ENCODE measurements at places on chromosomes 7 and 10. TPM values are rescaled to one million over a fixed set of nuclear protein-coding genes. Genes with fewer than 3 reads are reported as not detected.
A peak's percentile ranks its signal among the peaks of the same experiment; 100 is the strongest.

NPTX2 gene
- total RNA-seq: 38.4 TPM

- peak overlapping the region; percentile 59 for H3K27ac ChIP-seq
- no peak for DNase-seq
- no peaks in the 10 kb centered on the region for H3K4me1 ChIP-seq
- no peaks in the 10 kb centered on the region for H3K27me3 ChIP-seq
Measured at GRCh38 chr10:7085913-7086589, 324.8 kb downstream of the SFMBT2 start.

EPO gene
- total RNA-seq: not detected

- no peak for DNase-seq
- H3K4me1 ChIP-seq: peaks cover 10% of the 10 kb centered on the region
- H3K27me3 ChIP-seq: no peaks in the 10 kb centered on the region
- no peaks in the 10 kb centered on the region for H3K36me3 ChIP-seq
- no peak overlapping the region for H3K27ac ChIP-seq
Measured at GRCh38 chr7:45927721-45928120, 6.6 kb upstream of the IGFBP3 start.

DNA sequence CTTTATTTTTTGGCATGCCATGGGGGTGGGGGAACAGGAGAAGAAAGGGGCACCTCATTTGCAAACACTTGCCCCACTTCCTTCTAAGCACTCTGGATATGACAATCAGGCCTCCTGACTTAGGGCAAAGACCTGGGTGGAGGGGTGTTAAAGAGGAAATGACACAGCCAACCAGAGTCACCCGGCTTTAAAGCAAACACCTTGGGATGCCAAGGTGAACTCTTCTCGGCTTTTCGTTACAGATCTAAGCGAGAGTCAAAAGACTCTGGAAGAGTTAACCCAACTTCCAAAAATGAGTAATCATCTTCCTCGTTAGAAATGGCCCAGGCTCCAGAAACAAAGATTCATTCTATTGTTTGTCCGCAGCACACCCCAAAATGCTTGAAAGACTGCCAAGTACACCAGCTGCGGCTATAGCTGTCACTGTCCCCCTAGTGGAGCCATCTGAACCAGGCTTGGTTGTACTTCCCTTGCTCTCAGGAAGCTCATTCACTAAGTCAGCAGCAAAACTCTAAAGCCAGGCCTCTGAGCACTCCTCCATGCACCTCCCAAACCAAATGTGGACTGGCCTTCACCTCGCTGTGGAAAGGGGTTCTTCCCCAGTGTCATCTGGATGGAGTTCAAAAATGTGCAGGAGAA is 24.8 kb downstream of the FAM53B start:
- peak; percentile 87 for DNase-seq
- H3K27ac ChIP-seq: peak overlapping the region; percentile 75
- H3K36me3 ChIP-seq: peaks cover 7% of the 10 kb centered on the region
- H3K4me3 ChIP-seq: peak overlapping the region; percentile 12

UPK3B gene
- 3.2 TPM for total RNA-seq

DNA sequence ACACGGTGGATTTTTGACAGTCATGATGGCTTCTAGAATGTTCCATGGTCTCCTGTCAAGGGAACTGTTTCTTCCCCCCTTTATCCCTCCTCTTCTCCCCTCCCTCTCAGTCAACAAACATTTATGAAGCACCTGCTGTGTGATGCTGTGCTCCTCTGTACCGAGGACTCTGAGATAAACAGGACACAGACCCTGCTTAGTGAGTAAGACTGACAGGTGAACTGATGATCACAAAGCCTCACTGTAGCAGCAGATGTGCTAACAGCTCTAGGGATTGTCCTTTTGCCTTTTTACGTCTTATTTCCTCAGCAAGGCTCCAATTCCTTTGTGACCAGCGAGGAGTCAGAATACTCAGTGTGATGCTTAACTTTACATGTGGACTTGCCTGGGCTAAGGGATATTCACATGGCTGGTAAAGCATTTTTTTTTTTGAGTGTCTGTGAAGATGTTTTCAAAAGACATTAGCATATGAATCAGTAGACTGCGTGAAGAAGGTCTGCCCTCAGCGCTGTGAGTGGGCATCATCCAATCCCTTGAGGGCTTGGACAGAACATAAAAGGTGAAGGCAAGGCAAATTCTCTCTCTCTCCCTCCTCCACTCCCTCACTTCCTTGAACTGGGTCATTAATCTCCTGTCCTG is 170.1 kb downstream of the ADRA2A start:
- H3K4me1 ChIP-seq: no peaks in the 10 kb centered on the region
- H3K4me3 ChIP-seq: no peak overlapping the region
- H3K36me3 ChIP-seq: no peaks in the 10 kb centered on the region

MCM10 gene
- total RNA-seq: 5.3 TPM

FOXI2 gene
- 1.2 TPM for total RNA-seq

DGKB gene
- total RNA-seq: not detected

DNA sequence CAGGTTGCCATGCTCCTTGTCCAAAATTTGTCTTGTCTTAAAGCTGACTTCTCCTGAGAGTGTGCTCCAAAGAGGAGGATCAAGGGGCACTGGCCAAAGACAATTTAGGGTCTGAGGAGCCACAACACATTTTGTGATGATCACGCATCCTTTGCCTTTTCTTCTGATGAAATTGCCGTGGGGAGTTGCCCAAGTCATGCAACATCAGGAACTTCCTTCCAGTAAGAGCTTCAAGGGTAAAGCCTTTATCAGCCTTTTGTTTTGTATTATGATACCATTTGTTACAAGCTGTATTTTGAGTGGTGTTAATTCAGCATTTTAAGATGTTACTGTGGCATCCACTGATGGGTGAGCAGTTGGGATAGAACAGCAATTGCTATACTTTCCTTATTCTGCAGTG is 131.2 kb upstream of the MKI67 start:
- H3K27ac ChIP-seq: no peak overlapping the region
- H3K36me3 ChIP-seq: no peaks in the 10 kb centered on the region
- DNase-seq: no peak

DNA sequence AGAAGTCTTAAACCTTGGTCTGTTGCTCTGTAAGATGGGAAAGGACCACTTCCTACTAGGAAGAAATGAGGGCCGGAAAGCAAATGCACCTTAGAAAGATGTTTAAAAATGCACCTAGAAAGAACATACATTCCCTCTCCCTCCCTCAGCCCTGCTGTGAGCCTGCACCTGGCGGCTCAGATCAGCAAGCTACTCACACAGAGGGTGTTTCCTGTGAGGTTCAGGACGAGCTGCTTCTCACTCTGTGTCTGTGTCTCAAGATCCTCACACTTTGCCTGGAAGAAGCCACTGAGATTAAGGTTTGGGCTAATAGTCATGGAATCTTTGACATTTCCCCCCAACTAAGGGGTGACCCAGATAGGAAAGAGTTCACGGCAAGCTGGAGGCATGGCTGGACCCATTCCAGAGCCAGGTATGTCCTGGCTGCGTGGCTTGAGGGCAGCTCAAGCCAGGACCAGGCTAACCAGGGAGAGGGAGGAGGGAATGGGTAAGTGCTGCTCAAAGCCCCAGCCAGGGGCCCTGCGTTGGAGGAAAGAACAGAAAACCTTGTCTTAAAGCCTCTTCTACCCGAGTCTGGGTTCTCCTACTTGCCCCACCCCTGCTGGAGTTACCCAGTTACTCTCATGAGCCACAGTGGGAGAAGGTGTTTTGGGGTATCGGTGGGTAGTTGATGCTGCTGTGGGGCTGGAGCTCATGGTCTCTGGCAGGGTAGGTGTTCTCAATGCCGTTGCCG is 47.5 kb downstream of the PODXL start:
- H3K27me3 ChIP-seq: no peaks in the 10 kb centered on the region
- DNase-seq: no peak
- H3K36me3 ChIP-seq: no peaks in the 10 kb centered on the region

DNA sequence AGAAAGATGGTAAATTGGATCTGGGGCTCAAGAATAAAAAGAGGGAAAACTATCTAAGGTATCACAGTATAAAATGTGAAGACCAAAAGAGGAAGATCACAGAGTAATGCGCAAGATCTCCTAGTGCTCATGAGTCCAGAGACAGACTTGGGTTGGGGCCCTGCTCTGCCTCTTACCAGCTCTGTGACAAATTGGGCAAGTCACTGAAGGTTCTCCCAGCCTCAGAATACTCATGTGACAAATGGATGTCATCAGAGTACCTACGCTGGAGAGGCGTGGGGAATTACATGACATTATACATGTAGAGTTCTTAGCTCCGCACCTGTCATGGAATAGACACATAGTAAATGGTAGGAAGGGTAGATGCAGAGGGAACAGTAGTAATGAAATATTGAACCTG is 124.4 kb downstream of the DOCK4 start:
- peak overlapping the region; percentile 62 for H3K27ac ChIP-seq
- H3K27me3 ChIP-seq: no peaks in the 10 kb centered on the region

GRCh38 chr10:12838995-12839927 is 162.3 kb downstream of the CCDC3 start:
- DNase-seq: peak; percentile 24
- H3K36me3 ChIP-seq: no peaks in the 10 kb centered on the region
- H3K27ac ChIP-seq: peak overlapping the region; percentile 69
- H3K4me1 ChIP-seq: peaks cover 8% of the 10 kb centered on the region
- no peaks in the 10 kb centered on the region for H3K27me3 ChIP-seq

- no peak overlapping the region for H3K27ac ChIP-seq
- DNase-seq: no peak
- no peaks in the 10 kb centered on the region for H3K4me1 ChIP-seq
- H3K27me3 ChIP-seq: no peaks in the 10 kb centered on the region
Measured at GRCh38 chr10:18436902-18437301, 214.5 kb downstream of the NSUN6 start.

DNA sequence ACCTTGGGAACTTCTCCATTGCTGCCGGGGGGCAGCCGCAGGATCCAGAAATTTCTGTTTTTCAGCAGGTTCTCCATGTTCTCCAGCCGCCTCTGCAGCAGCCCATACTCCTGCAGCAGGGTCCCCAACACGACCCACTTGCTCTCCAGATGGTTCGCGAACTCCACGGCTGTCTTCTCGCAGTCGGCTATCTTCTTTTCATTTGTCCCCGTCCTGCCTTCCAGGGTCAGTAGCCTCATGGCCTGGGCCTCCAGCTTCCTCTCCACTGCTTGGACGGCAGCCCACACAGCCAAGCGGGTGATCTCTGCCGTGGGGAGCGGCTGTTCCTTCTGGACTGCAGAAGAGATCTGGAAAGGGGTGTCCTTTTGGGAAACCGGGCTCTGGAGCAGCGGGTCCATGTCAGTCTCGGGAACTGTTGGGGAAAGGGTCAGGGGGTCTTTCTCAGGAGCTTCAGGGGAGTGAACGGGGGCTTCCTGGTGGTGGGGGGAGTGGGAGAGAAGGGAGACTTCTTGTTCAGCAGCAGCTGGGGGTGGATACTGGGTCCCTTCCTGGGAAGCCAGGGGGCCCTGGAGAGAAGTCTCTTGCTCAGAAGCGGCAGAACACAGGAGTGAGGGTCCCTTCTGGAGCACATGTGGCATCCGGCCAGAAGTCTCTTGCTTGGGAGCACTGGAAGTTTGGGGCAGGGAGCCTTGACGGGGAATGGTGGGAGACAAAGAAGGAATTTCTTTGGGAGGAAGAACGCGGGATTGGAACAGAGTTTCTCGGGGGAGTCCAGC is 5.5 kb downstream of the ZNF777 start:
- peaks cover 9% of the 10 kb centered on the region for H3K4me1 ChIP-seq
- no peak for DNase-seq
- H3K27ac ChIP-seq: no peak overlapping the region
- no peak overlapping the region for H3K4me3 ChIP-seq

ENTPD1 gene
- total RNA-seq: 62.0 TPM
